ENCODE measurements at places on chromosomes 1 and 21. TPM values are rescaled to one million over a fixed set of nuclear protein-coding genes. Genes with fewer than 3 reads are reported as not detected.

Gene ETV3L
- total RNA-seq, result not detected

Gene DNAJC6
- 0.44 TPM for total RNA-seq

Gene BMP8A
- total RNA-seq, result 0.11 TPM

Gene ADAMTS4
- total RNA-seq, result 37.3 TPM

Gene EFCAB14
- total RNA-seq, result 26.9 TPM

Gene XPR1
- 17.8 TPM for total RNA-seq

Gene TRPM2
- total RNA-seq, result under 0.01 TPM

Gene BCAN
- 0.11 TPM for total RNA-seq

Gene EIF4G3
- 40.0 TPM for total RNA-seq

Gene CAMK2N1
- 28.9 TPM for total RNA-seq

Gene B3GALT5
- total RNA-seq, result 1.1 TPM
